ENCODE measurements at places on chromosomes 1 and 21. TPM values are rescaled to one million over a fixed set of nuclear protein-coding genes. Genes with fewer than 3 reads are reported as not detected.

DNA sequence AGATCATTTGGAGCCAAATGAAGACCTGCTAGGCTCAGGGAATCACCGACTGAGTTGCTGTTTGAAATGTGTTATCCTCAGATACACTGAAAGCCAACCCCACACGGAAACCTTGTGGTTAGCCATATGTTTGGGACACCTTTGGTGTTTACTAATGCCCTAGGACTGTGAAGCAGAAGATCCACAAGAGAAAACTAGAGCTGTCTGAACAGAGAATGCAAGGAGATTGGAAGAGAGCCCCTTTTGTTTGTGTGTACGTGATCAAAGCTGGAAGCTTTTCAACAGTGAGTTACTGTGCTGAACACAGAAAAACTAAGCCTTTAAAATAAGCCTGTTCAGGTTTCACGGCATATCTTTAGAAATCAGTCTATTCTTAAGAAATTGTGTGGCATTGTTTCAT, 908.2 kb upstream of the ADGRL2 start:
- DNase-seq, result no peak

DNA sequence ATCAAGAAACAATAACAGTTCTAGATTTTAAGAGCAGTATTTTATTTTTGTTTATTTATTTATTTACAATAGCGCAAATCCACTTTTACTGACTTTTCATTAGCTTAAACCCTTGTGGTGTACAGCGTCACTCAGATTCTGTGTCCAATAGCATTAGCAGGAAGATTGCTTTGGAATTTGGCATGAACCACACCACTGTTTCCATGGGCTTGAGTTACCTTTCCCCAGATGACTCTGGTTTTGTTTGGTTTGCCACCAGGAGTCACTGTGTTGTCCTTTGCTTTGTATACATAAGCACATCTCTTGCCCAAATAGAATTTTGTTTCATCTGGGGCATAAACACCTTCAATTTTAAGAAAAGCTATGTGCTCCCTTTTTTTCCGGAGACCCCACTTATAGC, 25.9 kb upstream of the SNRPE start:
- no peak for DNase-seq

DNA sequence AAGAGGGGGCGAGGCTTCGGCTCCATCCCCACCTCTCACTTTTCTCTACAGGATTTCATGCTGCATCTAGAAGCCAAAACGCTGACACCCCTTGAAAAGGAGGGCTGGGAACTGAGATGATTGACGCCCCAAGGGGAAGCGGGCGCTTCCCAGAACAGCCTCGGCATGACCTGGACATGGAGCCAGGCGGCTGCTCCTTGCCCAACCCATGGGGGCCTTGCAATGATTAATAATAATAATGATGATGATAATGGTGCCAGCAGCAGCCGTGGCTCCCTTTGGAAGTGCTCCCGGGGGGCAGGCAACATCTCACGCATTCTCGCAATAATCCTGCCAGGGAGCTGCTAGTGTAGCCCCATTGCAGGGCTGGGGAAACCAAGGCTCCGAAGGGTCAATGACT, 78.2 kb downstream of the RAP1GAP start:
- DNase-seq, result no peak

DNA sequence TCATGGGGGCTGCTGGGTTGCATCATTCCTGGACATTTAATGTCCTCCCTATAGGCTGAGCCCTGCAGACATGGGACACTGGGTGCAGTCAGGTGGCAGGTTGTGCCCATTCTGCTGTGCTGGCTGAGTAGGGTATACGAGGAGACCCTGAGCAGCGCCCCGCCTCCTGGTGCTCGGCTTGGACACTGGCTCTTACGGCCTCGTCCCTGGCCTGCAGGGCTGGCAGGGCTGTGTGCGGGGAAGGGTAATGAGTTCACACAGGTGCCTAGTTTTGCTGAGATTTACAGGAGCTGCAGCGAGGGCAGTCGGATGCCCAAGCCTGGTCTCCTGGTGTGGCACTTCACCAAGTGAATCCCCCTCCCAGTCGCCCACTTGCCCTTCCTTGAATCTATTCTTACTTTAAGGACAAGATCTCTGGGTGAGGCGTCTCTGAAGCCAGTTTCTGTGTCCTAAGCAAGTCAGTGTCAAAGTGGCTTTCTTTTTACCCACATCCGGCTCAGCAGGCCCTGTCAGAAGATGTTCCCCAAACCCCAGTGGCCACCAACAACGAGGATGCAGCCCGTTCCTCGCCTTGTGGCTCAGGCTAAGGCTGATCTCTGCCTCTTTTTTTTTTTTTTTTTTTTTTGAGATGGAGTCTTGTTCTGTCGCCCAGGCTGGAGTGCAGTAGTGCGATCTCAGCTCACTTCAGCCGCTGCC, 73.2 kb downstream of the MAN1C1 start:
- no peak for DNase-seq

DNA sequence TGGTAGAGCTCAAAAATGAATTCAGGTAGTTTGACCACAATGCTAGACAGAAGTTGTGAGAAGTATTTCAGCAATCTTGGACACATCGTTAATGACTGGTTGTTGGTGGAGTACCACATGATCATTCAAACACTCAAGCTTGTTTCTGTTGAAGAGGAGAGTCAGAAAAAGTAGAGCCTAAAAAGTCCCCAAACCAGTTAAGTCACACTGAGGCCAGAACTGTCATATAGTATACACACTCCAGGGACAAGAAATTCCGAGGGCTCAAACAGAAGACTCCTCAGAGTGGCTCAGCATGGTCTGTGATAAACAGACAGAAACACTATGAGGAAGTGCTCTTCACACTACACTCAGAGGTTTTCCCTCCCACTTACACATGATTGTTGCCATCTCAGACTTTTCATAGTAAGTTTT, 5.8 kb downstream of the TRIM33 start:
- DNase-seq, result no peak

- DNase-seq, result no peak
These were observed 24.4 kb downstream of the FAAP20 start for GRCh38 chr1:2170211-2170610.

DNA sequence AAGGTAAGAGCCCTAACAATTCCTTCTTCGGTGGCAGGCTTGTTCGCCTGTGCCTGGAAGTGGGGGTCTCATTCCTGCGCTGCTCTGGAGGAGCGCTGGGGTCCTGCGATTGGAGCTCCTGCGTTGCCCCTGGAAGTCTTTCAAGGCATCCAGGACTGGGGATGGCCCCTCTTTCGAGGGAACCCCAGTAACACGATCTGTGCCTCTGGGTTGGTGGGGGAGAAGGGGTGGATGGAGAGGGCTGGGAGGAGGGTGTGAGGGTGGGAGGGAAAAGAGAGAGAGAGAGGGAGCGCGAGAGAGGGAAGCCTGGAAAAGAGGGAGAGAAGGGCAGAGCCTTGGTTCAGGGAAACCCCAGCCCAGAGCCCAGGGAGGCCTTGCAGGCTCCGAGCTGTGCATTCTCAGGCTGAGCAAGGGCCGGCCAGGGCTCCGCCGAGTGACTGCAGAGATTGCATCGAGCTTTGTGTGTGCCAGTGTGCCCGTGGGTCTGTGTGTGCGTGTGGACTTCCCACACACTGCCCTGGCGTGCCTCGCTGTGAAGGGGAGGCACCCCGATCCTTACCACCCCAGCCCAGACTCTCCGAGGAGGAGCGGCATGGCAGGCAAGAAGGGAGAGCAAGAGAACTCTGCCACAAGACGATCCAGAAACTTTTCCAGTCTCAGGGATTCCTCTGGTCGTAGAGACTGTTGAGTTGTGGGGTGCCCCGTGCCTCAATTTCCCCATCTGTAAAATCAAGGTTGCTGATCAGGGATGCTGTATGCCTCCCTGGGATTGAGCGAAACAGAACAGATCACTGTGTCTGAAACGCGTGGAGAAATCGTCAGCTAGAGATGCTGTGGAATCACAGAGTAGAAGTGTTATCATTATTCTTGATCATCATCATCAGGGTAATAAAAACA, 619 bp downstream of the BCL9 start:
- peak; percentile 16 for DNase-seq

DNA sequence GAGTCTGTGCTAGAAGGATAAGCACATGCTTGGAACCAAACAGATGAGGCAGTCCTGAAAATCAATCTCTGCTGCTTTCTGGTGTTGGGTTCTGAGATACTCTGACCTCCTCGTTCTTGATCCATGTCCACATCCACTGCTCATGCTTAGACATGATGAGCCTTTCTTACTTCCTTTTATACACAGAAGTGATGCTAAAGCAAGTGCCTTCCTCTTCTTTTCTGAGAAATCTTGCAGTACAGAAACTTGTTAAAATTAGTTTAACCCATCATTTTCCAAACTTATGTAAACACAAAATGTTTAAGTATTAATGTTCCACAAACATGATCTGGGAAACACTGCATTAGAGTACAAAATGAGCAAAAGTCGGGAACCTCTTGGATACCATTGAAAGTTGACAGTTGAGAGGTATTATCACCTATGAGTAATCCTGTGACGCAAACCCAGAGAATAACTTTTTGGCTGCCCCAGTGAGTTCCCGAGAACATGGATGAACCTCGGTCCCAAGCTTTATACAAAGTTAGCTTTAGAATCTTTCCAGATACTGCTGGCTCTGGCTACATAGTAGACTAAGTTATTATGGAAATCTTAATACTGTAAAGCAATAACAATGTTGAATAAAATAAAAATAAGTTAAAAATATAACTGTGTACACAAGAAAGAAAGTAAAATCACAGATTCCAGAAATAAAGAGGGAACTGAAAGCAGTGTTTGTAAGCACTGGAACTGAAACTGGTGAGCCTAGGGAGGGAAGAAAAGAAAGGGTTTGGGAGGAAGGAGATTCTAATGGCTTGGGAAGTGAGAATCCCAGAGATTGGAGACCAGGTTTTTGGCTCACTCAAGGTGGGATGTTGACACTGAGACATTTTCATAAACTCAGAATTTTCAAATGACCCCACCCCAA, 429.3 kb upstream of the RUNX1 start:
- no peak for DNase-seq

GRCh38 chr21:26844258-26845065, 747 bp downstream of the ADAMTS1 start:
- peak; percentile 29 for DNase-seq

GRCh38 chr1:245148861-245149260, 5.9 kb upstream of the KIF26B start:
- no peak for DNase-seq

- no peak for DNase-seq
These were observed 38.8 kb downstream of the RCAN1 start for GRCh38 chr21:34576041-34576511.

DNA sequence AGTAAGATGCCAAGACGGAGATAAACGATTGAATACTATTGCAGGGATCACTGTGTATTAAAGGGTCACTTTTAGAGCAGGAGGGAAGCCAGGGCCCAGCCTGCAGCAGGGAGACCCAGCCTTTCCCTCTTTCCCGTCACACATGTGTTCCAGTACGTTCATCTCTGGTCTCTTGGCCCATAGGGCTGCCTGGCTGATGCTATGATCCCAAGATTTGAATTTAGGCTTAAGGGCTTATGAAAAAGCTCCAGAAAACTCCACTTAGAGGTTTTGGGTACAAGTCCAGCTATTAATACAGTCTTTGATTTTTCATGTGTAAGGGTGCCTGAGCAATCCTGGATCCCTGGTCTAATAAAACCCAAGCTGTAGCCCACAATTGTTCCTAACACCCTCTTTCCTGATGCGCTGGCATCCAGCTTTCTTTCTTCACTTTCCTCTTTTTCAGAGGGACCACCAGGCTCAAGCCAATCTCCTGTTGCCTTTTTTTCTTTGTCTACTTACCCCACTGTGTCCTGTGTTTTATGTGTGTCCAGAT, 359.6 kb upstream of the USP24 start:
- no peak for DNase-seq

DNA sequence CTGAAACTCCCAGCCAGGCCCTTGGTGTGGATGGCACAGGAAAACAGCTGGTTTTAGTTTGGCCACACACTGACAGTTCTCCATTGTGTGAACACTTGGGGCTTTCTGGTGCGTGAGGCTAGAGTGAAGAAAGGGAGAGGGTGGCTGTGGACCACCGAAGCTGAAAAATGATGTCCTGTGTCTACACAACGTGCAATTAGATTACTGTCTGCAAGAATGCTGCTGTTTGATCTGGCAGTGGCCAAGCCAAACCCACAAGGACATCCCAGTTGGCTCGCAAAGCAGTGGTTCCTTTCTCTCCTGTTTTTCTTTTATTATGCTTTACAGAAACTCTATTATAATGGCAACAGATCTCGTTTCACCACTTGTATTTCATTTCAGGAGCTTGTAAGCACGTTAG, 58.9 kb downstream of the ERG start:
- DNase-seq, result no peak

- DNase-seq, result no peak
These were observed 709.9 kb upstream of the ADGRL4 start for GRCh38 chr1:79716447-79716846.

GRCh38 chr21:35257413-35257812, 208.3 kb upstream of the RUNX1 start:
- DNase-seq, result no peak

Gene SLC25A34
- total RNA-seq, result 23.7 TPM

Gene FCGR3A
- total RNA-seq, result 31.2 TPM

Gene MIS18A
- 9.3 TPM for total RNA-seq

Gene BSND
- total RNA-seq, result not detected

Gene MEX3A
- total RNA-seq, result 0.44 TPM

Gene CENPS
- total RNA-seq, result 15.3 TPM
